ENCODE measurements at places on chromosomes 3 and 15.

- DNase-seq, result no peak
Observed at GRCh38 chr3:52923963-52924362, 26.6 kb upstream of the STIMATE start.

- no peak for DNase-seq
Observed at GRCh38 chr15:50735156-50735555, 30.4 kb downstream of the SPPL2A start.

GRCh38 chr3:42165211-42165610 is 74.1 kb downstream of the TRAK1 start:
- no peak for DNase-seq

GRCh38 chr3:2802429-2802828 is 307.7 kb downstream of the IL5RA start:
- no peak for DNase-seq

- DNase-seq, result no peak
Observed at GRCh38 chr3:42892169-42892568, 13.8 kb upstream of the ZNF662 start.

DNA sequence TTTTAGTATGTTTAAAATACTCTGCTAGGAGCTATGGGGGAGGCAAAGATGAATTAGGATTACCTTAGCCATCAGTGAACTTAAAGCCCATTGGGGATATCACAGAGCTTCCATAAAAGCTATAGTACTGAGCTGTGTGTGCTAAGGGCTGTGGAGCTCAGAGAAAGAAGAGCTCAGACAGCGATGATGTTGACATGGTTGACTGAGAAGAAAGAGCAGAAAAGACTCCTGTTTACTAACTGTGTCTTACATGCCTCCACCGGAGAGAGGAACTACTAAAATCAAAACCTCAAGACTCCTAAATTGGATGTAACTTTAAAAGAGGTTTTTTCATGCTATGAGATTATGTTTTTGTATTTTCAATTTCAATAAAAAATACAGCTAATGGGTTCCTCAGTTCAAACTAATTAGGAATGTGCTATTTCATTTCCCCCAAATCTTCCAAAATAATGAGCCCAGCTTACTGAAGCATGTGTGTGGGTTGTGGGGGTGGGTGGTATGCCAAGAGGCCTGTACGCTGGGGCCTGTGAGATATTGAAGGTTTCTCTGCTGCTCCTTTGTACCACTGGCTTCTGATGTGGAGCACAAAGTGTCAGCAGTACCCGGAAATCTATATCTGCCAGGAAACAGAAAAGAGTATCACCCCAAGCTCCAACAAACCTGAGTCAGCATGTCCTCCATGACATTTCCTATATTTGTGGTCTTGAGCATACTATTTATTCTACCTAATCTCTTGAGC is 22.7 kb downstream of the DGKG start:
- DNase-seq, result no peak

DNA sequence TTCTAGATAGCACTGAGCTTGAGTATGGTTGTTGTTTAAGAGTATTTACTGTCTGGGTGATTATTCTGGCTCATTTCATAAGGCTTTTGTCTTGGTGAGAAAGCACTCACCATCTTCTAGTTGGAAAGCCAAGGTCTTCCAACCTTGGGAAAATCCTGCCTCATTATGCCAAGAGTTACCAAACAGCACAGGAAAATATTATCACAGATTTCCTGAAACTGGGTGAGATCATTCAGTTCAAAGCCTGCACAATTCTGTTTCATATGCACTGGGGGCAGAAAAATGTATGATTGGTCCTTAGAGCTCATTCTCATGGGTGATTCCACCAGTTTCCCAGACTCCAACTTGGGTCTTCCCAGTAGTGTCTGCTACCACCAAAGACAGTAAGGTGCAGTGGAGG is 291.8 kb downstream of the RORA start:
- DNase-seq, result no peak

DNA sequence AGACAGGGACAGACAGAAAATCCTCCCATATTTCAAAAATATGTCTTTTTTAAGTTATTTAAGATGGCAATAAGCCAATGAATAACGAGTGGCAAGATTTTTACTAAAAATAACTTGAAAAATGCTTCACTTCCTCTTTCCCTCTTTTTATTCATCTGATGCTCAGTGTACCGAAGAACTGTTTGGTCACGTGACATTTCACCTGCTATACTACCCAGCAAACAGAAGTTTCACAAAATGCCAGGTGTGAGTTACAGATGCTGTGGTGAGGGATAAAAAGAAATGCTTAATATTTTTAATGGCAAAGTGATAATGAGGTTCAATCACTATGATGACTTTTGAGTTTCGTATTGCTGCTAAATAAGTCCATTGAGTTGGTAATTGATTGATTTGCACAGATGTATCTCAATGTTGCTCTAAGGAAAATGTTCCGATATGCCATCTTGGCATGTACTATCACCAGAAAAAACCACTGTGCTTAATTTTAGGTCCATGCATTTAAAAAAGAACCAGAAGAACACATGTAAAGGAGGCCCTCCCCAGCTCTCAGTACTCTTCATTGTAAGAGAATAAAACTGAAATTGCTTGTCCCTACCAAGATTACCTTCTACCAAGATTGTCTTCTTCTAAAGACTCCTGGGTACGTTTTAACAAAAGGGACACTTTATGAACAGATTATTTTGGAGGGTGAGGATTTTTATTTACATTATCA is 26.0 kb upstream of the SEC62 start:
- DNase-seq, result no peak

DNA sequence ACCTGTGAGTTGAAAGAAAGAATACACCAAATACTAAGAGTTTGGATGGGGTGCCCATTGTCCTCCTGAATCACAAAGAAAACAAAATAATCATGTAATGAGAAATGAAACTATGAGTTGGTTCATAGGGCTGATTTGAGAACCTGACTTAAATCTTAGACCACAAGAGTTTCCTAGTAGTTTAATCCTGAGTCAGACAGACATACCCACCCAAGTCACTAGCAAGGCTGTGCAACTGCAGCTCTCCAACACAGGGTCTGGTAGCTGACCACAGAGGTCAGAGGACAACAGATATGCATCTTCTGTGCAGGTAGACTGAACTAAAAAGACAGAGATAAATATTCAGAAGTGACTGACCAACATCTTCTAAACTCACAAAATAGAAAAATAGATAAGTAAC is 296.3 kb upstream of the TMCO5A start:
- DNase-seq, result no peak

DNA sequence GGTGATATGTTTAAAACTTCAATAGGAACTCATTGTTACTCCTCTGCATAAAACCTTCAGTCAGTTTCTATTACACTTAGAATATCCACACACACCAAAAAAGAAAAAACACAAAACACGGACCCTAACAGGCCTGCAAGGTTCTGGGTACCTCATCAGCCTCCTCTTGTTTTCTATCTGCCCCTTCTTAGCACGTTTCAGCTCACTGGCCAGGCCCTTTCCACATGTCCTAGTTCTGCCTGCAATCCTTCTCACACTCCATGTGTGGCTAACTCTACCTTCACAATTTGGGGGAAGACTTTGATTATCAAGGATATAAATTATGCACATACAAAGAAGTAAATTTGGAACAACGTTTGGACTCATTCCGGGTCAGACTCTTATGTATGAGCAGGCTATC is 376.3 kb downstream of the LSAMP start:
- DNase-seq, result no peak

DNA sequence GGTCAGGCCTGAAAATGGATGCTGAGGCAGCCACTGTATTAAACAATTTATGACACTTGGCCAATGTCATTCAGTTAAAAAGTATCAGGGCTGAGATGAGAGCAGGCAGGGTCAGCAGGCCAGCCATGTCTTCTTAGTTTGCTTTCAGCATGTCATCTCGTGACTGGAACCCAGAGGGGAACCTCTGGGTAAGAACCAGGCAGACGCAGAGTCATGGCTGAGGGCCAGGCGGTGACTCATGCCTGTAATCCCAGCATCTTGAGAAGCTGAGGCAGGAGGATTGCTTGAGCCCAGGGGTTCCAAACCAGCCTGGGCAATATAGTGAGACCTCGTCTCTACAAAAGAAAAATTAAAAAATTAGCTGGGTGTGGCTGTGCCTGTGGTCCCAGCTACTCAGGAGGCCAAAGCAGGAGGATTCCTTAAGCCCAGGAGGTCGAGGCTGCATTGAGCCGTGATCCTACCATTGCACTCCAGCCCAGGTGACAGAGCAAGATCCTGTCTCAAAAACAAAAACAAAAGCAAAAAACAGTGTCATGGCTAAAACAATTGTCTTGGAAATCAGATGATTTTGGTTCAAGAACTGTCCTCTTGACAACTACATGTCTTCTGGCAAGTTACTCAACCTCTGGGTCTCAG is 11.7 kb downstream of the BCL2L10 start:
- no peak for DNase-seq

GRCh38 chr15:100430411-100430810 is 88.6 kb upstream of the ADAMTS17 start:
- DNase-seq, result no peak

DNA sequence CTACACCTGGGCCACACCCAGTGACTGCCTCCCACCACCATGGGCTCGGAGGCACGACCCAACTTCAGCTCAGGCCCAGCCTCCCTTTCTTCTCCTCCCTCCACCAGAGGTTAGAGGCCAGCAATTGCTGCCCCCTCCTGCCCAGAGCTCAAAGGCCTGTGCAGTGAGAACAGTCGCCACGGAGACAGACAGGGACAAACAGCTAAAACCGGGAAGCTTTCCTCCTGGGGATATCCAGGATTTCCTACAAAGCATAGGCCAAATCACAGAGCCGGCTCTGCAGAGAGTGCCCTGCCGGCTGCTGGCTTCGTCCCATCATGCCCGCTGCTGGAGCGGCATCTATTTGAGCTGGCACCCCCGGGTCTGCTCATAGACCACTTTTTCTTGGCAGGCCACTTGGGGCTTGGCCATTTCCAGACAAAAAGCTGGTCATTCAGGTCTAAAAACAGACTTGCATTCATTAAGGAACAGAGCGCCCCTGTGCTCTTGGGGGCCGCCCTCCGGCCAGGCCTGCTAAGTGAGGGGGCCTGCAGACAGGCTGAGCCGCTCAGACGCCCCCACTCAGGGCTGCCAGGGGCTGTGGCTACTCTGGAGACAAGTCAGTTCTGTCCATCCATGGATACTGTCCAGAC is 17.5 kb downstream of the GRAMD2A start:
- DNase-seq, result no peak

GRCh38 chr3:41683666-41684350 is 278.1 kb downstream of the ULK4 start:
- DNase-seq, result no peak

DNA sequence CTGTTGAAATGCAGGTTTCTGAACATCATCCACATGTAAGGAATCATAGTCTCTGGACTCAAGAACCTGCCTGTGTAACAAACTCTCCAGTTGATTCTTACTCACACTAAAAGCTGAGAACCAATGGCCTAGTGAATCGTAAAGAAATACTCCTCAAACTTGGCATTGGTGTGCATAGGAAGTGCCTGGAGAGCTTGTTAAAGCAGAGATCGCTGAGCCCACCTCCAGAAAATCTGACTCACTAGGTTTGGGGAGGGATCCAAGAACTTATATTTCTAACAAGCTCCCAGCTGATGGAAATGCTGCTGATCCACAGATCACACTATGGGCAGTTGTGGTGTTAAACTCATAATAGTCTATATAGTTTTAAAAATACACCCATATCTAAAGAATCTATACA is 55.8 kb upstream of the LMCD1 start:
- DNase-seq, result no peak

DNA sequence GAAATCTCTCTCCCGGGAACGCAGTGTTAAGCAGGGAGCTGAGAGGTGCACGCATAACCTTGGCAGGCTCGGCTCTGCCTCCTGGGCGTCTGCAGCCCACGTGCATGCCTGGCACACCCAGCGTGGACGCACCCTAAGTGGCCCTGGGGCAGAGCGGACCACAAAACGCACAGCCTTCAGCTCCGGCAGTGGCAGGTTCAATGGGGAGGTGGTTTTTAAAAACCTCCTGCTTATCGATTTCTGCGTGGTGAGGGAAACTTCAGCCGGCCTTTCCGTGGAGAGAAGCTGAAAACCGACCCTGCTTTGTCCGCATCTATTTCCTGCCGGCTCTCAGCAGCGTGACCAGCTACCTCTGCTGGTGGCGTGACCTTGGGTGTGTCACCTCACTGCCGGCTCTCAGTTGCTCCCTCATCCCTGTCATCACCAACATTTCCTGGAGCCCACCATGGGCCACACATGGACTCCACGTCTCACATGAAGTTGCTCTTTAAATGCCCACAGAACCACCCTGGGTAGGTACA is 134.8 kb upstream of the MEF2A start:
- DNase-seq, result no peak

DNA sequence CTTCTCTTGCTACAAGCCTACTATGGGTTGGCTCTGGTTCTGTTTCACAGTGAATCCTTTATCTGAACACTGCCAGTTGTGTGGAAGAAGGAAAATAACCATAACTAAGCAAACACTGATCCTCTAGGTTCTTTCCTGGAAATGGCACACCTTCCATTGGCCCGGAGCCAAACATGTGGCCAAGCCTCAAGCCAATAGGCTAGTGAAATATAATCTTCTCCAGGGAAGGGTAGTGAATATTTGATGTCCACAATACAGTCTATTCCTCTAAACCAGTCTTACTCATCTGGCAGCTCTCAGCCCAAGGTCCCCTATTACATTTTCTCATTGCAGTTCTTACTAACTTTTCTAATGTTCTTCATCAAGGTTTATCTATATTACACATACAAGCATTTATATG is 921.3 kb downstream of the TUSC7 start:
- no peak for DNase-seq

DNA sequence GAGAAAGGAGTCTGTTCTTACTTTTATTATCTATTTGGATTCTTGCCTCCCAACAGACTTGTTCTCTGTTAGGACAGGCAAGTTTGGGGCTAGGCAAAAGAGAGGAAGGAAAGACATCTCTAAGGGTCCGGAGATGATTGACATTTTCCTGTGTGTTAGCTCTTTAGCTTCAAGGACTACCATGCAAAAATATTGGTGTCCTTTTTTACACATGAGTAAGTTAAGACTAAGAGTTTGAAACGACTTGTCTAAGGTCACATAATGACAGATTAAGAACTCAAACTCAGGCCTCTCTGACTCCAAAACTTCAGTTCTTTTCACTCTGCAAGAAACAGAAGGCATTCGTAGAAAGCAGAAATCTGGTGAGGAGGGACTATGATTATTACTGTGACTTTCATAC is 5.9 kb downstream of the LMCD1 start:
- DNase-seq, result no peak

DNA sequence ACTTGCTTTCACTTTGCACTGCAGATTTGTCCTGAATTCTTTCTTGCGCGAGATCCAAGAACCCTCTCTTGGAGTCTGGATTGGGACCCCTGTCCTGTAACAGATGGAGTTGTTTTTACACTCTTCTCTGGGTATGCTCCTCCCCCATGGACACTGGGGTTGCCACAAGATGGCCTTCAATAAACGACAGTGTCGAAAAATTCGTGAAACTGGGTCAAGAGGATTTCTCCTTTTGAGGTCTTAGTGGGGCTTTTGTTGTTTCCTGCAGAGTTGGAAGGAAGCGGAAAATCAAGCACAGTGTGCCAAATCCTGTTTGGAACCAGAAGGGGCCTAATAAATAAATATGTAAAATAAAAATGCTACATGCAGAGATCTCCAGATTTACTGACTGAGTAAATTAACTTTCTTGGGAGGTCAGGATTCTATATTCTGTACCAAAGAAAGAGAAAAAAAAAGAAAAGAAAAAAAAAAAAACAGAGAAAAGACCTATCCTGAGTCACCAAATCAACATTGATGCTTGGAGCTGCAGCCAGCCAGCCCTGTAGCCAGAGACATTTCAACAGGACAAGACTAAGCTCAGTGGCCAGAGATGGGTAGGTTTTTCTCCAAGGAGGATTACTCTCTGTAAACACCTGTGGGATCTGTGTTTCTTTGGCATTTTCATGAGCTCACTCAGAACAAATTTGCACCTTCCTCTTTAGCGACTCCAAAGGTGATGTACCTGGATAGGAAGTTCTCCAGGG is 24.8 kb downstream of the CCDC80 start:
- DNase-seq, result no peak

GRCh38 chr3:121995161-121996137 is 26.6 kb downstream of the ILDR1 start:
- DNase-seq, result no peak
